ENCODE measurements at places on chromosomes 2 and 18.

DNA sequence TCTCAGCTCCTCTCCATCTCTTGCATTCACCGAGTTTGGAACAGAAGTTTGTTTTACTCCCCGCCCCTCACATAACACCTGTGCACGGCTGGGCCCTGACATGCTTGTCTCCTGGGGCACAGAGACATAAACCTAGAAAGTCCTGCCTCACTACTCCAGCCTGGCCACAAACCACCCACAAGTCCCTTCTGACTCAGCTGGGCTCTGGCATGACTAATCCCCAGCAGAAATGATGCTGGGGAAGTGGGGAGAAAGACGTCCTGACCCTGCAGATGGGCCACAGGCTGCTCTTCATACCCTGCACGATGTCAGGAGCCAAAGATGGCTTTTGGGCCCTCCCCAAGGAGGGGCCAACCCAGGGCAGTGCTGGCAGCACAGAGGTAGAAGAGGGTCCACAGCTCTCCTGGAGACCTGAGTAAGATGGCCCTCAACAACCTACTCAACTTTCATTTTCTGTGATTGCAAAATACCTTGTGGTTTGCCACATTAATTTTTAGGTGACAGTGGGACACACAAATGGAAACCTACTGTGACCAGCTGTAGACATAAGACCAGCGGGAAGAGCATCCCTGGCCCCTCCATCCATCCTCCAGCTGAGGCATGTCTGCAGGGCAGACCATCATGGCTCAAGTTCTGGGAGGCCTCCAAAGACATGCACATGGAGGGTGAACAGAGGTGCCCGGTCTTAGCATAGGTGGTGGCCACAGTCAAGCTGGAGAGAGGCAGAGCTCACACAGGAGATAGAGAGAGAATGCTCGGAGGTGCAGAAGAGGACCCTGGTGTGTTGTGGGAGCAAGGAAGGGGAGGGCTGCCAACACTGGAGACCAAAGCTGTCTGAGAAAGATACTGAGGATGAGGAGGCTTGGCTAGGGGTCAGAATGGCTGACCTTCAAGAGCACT, 40.0 kb downstream of the DNMT3A start:
- DNase-seq, result no peak

- no peak for DNase-seq
These were observed 35.6 kb downstream of the FAM124B start for GRCh38 chr2:224366267-224366844.

DNA sequence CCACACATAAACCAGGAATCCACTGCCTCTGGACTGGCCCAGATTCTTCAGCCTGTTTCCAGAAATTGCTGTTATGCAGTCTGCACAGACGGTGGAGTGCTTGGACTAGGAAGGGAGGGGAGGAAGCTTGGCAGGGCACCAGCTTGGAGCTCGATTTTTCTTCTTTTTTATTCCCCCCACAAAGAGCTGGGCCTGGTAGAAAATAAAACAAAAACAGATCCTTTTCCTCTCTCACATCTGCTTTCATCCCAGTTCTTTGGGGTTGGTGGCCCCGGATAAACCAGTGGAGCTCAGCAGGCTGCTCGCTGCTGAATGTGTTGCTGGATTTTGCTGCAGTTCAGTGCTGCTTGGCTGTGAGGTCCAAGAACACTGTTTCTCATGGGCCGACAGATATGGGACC, 16.0 kb downstream of the LRRTM1 start:
- no peak for DNase-seq

DNA sequence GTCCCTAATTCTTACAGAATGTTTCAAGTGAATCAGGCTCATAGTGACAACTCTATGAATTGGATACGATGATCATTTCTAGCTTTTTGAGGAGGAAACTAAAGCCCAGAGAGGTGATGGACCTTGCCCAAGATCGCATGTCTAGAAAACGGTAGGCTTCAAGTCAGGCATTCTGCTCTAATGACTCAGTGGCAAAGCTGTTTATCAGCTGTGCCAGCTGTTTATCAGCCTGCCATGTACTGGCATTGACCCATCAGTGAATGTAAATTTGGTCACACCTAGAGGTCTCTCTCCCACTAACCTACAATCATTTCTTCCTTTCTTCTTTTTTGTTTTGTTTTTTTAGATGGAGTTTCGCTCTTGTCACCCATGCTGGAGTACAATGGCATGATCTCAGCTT, 6.1 kb upstream of the DAW1 start:
- no peak for DNase-seq

DNA sequence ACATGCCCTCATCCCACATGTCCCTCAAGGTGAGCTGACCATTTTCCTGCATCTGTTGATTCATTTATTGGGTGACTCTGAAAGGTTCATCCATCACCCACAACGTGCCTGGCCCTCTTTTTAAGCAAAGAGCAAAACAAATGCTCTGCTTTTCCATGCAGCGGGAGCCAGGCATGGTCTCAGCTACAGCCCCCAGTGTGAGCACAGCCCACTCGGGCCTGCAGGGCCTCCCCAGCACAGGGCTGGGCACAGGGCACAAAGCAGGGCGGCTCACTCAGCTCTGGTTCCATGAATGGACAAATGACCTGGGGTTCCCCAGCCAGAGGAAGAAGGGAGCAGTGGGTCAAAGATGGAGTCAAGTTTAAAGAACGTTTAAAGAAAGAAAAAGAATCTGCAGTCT, 24.1 kb upstream of the OTOS start:
- no peak for DNase-seq

DNA sequence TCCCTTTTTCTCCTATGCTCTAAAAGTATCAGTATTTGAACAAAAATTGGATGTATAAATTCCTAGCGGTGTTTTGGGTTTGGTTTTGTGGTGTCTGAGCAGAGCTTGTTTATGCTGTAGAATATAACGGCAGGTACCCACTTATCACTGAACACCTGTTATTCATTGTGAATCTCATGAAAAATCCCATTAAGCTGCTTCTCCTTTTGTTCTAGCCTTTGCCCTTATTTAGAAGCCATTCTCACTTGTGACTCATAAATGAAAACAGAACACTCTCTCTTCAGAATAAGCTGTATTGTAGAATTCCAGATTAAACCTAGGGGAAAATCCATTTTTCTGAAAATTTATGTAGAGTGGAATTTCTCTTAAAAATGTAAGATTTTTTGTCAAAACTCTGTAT, 104.0 kb downstream of the PRPF40A start:
- DNase-seq, result no peak

DNA sequence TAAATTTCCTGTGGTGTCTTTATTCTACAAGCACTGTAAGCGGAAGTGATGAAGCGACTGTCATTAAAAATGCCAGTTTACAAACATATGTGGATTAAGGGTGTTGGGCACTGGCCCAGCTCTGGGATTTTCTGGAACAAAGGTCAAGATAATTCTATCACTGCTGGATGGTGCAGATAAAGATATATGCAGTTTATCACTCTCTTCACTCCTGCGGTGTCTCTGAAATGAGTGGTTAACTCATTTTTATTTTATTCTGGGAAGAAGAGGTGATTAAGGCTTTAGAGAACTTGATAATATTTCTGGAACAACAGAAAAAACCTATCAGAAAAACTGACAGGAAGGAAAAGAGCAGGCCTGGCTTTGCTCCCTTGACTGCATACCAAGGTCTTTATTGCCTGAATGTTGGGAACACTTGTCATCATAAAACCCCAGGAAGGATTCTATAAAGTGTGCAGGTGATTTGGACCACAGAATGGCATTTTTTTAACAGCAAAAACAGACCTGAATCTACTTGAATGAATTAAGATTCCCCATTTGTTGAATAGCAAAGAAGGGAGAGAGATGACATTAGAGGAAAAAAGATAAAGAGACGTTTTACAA, 32.4 kb downstream of the ABCB11 start:
- no peak for DNase-seq

- DNase-seq, result no peak
These were observed 310.4 kb downstream of the LRRTM1 start for GRCh38 chr2:79994161-79994560.

DNA sequence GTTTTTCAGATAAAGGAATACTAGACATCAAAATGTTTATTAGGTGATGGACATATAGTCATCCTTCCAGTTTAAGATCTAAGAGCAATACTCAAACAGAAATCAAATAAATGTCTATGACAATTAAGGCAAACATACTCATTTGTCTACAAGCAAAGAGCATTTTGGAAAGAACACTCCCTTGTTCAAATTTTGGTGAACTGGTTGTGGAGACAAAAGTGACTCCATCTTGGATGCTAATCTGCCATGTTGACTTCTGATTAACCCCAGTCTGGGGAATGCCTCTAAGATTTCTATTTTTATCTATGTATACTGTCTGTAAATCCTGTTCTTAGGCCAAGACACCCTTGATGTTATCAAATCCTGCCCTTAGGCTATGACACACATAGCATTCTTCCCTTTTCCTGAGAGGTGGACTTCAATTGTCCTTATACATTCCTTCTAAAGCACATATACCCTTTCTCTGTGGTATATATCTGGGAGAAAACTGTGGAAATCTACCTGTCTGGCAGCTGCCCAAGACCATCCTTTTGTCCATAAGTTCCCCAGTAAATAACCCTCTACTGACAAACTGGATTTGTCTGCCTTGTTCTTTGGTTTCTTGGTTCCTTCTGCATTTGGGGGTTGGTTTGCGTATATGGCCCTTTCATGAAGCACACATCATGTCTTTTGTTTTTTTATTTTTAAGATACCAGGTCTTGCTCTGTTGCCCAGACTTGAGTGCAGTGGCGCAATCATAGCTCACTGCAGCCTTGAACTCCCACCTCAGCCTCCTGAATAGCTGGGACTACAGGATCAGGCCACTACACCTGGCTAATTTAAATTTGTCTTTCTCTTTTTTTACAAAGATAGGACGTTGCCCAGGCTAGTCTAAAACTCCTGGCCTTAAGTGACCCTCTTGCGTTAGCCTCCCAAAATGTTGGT, 12.5 kb upstream of the PLEKHM3 start:
- DNase-seq, result no peak

DNA sequence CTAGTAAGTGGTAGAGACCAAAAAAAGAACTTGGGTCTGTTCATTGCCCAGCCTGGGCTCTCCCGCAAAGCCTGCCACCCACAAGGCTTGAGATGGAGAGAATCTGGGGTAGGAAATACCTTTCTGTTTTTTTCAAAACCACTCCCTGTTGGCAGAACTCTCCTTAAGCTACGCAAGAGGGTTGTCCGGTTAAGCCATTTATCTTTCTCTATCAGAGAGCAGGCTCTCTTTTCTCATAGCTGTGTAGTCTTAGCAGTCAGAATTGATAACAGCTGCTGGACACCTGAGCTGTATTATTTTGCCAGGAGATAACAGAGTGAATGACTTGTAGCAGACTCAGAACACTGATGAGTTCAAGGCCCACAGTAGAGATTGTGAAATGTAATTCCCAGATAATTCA, 1088.1 kb downstream of the TSN start:
- no peak for DNase-seq

DNA sequence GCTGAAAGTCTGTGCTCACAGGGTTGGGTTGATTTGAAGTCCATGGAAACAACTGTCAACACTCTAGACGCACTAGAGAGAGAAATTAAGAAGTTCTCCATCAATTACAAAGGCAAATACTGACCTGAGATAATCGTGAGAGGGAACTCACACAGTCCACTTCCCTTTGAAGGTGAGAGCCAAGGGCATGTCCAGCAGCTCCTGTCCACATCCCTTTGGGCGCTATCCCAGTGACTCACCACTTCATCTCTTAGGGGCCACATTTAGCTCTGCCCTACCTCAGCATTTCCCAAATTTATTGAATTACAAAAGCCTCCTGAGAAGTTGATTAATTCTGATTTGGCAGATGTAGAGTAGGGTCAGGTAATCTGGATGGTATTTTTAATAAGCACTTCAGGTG, 148.8 kb upstream of the MAPRE2 start:
- DNase-seq, result no peak

DNA sequence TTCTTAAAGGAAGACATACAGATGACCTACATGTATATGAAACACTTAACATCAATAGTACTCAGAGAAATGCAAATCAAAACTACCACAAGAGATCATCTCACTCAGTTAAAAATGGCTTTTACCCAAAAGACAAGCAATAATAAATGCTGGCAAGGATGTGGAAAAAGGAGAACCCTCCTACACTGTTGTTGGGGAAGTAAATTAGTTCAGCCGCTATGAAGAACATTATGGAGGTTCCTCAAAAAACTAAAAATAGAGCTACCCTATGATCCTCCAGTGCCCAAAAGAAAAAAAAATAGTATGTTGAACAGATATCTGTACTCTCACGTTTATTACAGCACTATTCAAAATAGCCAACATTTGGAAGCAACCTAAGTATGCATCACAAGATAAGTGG, 1579.4 kb upstream of the TMEFF2 start:
- DNase-seq, result no peak

GRCh38 chr2:12270876-12271588, 445.7 kb upstream of the TRIB2 start:
- no peak for DNase-seq

DNA sequence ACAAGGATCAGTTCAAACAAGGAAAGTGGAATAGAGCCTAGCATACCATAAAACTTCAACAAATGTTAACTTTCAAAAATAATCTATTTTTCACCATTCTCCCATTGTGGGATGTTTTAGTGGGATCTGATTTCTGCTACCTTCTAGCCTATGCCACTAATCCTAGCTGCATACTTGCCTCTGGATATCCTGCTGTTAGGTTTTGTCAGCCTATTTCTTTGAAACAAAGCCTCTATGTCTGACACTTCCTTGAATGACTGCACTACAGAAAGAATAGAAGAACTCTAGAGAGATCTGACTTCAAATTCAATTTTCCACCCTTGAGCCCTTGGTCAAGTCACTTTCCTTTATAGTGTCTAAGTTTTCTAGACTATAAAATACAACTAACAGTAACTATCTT, 291.5 kb downstream of the PTH2R start:
- DNase-seq, result no peak

DNA sequence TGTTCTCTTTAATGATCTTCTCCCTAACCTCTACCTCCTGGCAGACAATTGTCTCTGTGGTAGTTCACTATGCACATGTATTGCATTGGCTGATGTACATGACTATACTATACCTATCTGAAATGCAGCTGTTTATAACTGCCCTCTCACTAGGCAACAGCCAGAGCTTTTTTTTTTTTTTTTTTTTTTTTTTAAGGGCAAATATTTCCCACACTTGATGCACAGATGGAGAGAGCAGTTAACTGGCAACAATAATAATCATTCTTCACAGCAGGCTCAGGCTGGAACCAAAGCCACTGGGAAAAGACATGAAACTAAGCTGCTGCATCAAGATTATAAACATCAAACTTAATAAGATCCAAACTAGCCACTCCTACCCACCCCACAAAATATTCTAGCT, 707.7 kb downstream of the LRP1B start:
- no peak for DNase-seq

DNA sequence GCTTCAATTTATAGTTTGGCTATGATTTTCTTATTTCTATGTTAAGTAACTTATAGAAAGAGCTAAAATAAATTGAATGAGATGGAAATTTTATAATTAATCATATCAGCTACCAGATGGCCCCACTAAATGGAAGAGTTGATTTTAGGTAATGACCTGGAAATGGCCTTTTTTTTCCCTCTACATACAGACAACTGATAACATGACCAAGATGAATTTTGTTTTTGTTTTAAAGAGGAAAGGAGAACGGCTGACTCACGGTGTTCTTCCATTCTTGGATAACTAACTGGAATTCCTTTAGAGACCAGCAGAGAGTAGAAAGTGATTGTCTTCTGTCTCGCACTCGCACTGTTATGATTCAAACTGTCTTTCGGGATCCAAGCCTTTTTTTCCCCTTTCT, 91.0 kb downstream of the TMEM185B start:
- no peak for DNase-seq

- no peak for DNase-seq
These were observed 310.2 kb upstream of the NRP2 start for GRCh38 chr2:205372141-205372540.

GRCh38 chr2:238117199-238118154, 17.3 kb downstream of the ESPNL start:
- no peak for DNase-seq

GRCh38 chr18:27057519-27058234, 127.4 kb downstream of the CHST9 start:
- no peak for DNase-seq
